ENCODE measurements at places on chromosomes 2 and 18.

DNA sequence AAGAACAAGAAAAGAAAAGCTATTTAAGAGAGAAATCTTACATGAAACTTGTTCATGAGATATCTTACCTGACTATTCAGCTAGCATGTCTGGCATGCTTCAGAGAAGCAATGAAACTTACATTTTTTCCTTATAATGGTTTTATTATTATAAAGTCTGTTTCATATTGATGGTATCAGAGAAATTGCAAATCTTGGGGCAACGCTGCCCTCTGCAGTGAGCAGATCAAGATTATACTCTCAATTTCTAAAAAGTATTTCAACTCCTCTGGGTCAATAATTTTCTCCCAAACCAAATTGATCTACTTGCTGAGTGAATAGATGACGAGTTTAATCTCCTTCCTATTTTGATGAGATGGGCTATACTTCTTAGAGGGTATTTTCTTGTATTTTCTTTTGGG, 235.6 kb downstream of the NUP35 start:
- DNase-seq = no peak

- no peak for DNase-seq
These were observed 19.4 kb downstream of the CHMP3 start for GRCh38 chr2:86543793-86544192.

DNA sequence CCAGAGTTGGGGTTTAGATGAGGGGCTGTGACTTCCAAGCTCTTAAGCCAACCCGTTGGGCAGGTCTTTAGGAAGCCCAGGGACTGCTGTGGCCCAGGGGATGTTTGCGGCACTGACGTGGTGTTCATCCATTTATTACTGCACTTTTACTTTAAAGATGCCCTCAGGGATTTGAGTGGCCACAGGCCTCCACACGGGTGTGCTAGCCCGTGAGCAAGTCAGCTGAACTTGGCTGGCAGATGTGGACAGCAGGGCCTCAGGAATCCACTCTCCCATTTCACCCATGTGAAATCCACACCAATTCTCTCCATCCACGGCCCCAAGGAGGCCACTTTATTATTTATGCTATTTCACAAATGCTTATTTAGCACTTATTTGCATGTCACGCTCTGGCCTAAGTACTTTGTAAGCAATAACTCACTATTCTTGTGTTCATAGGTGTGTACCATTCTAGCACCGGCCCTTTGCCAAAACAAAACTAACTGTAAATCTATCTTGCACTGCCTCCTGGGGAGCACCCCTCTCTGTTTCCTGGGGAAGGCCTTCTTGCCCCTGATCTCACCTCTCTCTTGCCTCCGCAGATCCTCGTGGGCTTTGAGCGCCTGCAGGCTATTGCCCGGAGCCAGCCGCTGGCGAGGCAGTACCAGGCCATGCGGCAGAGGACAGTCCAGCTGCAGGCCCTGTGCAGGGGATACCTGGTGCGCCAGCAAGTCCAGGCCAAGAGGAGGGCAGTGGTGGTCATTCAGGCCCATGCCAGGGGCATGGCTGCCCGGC, 39.1 kb upstream of the GPR17 start:
- DNase-seq = no peak

GRCh38 chr2:127174136-127174535, 46.0 kb downstream of the CYP27C1 start:
- DNase-seq = no peak

DNA sequence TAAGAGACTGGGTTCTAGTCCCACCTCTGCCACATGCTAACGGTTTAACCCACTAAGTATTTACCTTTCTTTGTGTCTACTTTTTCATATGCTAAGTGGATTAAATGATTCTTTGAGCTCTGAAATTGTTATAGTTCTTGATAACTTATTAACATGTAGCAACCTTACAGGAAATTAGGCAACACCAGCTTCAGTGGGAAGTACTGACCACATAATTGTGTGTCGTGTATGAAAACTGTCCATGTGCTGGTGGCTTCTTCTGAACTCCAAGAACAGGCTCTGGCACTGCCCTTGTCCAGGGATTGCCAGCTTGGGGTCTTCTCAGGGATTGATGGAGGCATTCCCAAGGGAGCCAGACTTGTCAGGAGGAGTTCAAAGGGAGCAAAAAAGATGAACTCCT, 427.7 kb downstream of the TGIF1 start:
- DNase-seq = no peak

GRCh38 chr2:171512683-171513195, 9.5 kb upstream of the CYBRD1 start:
- DNase-seq = no peak

- DNase-seq = no peak
These were observed 206.0 kb downstream of the HDAC4 start for GRCh38 chr2:239194731-239195317.

- DNase-seq = no peak
These were observed 7.0 kb downstream of the CTIF start for GRCh38 chr18:48545757-48546321.

DNA sequence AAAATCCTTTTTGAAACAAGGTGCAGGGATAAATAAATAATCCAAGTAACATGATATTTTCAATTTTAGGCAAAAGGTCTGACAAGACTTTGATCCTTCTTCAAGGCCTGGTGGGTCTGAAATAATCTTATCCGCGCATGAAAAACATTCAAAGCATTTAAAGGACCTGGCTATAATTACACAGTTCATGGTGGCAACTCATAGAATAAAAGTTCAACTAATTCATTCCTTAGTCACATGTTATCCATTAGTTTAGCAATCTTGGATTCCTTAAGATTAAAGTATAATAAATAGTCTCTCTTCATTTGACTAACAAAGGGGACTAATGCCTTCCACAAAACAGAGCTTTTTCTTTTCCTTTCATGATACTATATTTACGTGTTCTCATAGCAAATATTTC, 21.0 kb upstream of the SLC38A11 start:
- no peak for DNase-seq

GRCh38 chr2:210399440-210400041, 77.0 kb downstream of the LANCL1 start:
- no peak for DNase-seq

GRCh38 chr2:232333361-232334135, 45.0 kb upstream of the ALPP start:
- DNase-seq = peak; percentile 12

DNA sequence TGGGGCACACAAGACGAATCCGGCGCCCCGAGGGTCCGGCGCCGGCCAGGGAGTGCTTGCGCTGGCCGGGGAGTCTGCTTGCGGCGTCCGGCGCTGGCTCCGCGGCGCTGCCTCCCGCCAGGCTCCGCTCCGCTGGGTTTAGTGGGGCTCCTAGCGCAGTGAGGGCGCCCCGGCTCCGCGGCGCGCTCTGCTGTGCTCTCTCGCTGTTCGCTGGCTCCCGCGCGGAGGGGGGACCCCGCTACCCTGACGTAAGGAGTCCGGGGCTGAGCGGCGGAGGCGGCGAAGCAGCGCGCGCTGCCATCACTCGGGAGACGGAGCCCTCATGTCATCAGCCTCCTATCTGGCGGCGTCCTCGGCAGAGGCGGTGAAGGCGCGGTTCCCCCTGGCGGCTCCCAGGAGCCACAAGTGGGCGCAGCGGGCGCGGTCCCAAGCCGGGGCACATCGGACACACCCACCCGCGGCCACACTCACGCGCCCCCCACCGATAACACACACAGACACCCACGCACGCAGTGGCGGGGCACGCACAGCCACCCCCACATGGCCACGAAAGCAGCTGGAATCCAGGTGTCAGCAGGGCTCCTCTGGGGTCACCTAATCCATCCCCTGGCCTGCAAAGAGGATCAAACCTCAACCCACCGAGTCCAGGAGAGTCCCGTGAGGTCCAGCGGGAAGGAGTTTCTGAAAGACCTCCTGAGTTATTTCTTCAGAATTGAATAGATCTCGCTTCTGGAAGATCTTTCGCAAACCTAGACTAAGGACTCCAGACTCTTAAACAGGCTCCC, at the start of gene C1QL2:
TSS of gene C1QL2 (minus strand) at position 189 of the 785 bp plus-strand sequence. CDS start 482 bp downstream, outside the sequence.
- DNase-seq = no peak

- DNase-seq = no peak
These were observed 600 bp upstream of the MAPRE2 start for GRCh38 chr18:35040638-35040987.

- DNase-seq = no peak
These were observed 4.7 kb upstream of the ADNP2 start for GRCh38 chr18:80104364-80104779.

DNA sequence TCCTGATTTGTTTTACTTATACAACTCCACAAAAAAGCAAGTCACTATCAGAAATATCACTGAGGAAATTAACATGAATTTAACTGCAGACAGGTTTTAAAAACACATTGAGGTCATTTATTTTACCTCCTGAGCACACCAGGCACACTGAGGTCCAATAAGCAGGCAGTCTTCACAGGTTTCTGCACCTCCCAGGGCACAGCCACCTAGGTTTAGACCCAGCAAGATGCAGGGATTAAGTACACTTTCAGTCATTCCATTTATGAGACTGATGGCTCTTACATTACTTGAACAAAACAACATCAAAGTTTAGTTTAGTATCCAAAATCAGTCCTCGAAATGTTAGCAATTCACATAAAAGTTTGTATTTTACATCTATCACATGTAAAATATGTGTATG, 1.0 kb downstream of the ITGB6 start:
- DNase-seq = no peak

GRCh38 chr2:8152392-8153257, 529.2 kb upstream of the ID2 start:
- no peak for DNase-seq

- no peak for DNase-seq
These were observed 138.9 kb downstream of the MEIS1 start for GRCh38 chr2:66573821-66574233.

- DNase-seq = no peak
These were observed 117.9 kb upstream of the ZBTB14 start for GRCh38 chr18:5413447-5413846.

- no peak for DNase-seq
These were observed 41.9 kb downstream of the ZNF521 start for GRCh38 chr18:25310045-25310444.

DNA sequence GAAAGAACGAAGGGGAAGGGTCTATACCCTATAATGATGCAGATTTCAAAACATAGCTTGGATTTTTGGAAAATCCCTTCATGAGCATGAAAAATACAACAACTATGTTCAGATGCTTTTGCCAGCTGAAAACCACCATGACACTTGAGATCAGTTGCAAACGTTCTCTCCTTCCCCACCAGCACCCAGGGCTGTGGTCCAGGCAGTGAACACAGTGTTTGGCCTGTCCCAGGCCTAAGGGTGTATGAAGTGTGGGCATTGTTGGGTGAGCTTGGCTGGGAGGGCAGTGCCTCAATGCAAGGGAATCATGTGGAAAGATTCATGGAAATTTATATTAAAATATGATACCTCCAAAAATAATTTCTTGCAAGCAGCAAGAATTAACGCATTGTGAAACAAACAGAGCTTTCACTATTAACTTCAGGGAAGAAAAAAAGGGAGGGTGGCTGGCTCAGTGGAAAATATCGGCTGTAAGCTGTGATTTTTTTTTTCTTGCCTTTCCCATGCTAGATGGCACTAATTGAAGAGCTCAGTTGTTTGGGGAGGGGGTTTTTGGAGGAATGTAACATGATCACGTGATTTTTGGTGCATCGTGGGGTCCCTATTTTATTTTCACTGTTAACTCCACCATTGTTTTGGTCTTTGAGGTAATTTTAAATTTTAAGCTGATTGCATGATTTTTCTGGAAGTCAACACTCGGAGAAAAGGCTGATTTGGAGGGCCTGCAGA, 52.0 kb downstream of the CDC42EP3 start:
- no peak for DNase-seq

- DNase-seq = no peak
These were observed 30.9 kb downstream of the MREG start for GRCh38 chr2:215982465-215982875.

- DNase-seq = no peak
These were observed 20.0 kb downstream of the HDLBP start for GRCh38 chr2:241295326-241296095.

DNA sequence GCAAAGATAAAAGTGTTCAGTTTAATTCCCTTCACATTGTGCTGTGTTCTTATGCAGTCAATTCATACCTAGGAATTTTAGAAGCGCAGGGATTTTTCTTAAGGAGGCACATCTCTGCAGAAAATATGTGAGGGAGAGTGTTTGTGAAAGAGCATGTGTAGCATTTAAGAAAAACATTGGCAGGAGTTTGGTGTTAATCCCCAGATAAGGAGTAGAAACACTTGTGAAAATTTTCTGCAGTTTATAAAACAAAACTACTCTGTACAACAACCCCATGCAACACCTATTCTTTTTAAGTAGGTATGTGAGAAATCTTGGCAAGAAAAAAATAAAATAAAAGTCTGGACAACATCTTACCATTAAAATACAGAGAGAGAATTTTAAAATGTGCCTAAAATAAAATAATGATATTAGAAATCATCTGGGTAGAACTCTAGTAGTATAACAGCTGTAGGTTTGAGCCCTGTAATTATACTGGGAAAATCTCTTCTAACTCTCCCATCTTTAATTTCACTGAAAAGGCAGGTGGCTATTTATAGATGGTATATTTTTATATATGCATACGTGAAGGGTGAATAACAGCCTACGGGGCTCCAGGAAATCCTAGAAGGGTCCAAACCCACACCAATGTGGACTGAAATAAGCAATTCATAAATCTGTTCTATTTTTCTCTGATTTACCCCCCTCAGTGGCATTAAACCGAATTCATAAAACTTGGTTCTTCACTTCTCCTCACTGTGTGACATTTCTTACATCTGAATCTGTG, 6.6 kb downstream of the FZD7 start:
- no peak for DNase-seq

DNA sequence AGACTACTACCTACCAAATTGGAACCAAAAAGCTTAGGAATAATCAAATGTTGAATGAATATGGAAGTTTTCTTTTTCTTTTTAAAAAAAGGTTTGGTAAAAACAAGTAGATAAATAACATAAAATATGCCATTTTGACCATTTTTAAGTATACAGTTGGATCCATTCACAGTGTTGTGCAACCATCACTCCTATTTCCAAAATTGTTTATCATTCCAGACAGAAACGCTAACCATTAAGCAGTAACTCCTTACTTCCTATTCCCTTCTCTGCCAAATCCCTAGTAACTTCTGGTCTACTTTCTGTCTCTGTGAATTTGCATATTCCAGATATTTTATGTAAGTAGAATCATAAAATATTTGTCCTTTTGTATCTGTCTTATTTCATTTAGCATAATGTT, 39.8 kb downstream of the CD302 start:
- no peak for DNase-seq

DNA sequence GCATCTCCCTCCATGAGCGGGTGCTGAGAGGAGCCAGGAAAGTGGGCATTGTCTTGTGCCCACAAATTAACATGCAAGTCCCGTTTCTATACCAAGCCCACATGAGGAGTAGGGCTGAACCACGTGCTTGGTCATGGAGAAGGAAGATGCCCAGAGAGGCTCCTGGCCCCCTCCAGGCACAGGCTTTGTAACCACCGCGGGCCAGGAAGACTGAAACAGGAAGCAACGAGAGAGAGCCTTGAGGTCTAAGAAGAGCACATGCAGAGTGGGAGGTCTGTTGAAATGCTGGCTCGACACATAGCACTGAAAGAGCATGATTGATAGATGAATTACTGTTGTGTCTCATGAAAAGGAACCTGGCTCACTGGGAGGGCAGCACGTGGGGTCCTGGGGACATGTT, 36.3 kb downstream of the VWA3B start:
- no peak for DNase-seq
